ENCODE measurements at places on chromosomes 4 and X.

DNA sequence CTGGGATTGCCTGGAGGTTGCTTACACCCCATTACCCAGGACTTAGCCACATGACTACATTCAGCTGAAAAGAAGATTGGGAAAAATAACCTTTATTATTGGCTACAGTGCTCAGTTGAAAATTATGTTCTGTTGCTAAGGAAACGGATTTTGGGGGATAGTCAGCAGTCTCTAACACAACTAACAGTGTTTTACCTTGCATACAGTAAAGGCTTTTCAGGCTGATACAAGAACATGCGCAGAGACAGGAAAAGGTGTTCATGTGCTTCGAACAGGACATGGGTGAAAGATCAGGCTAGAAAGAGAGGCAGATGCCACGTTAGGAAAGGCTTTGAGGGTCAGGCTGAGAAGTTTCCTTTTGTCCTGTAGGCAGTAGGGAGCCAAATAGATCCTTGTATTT lies 14.8 kb upstream of the RHOH start:
- no peak for DNase-seq

GRCh38 chrX:80810365-80810978 lies 795 bp upstream of the BRWD3 start:
- no peak for DNase-seq

DNA sequence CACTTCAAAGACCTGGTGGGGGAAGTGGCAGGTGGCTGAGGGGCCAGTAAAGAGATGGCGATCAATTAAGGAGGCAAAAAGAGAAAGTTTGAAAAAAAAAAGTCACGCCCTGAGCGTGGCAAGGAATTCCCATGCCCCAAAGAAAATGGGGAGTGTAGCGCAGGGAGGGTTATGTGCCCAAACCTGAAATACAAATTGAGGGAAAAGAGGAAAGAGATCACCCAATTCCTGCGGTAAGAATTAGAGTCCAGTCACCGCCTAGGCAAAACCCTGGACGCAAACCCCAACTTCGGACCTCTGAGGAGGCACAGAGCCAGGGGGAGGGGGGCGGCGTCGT lies 595 bp downstream of the ENOX2 start:
- no peak for DNase-seq

DNA sequence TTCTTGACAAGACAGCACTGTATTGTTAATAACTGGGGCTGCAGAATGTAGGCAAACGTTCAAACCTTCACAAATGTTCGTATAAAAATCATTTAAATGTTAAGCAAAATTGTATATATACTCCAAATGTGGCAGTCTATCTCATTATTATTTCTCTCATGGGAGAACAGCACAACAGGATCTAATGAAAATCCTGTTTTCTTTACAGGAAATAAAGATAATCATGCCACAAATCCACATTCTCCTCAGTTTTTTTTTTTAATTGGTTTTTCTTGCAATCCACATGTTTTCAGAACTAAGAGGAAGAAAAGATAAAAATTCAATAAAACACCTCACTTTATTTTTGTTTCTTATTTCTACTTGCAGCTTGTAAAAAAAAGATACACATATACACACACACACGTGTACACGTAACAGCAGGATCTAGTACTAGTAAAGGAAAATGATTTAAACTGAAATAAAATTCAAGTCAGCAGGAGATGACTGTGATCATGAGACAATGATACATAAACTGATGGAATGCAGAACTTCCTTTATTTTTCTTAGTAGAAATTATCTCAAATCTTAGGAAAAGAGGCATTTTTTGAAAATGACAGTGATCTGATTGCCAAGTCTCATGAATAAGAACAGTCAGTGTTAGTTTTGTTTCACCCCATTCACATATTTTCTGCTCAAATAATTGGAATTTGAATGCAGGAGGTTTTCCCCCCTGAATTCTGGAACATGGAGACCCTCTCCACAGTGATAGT lies 11.3 kb downstream of the APBB2 start:
- no peak for DNase-seq

GRCh38 chr4:2924765-2925301 lies 38.4 kb downstream of the NOP14 start:
- no peak for DNase-seq

GRCh38 chr4:158936238-158936637 lies 166.6 kb upstream of the RAPGEF2 start:
- DNase-seq, result no peak

DNA sequence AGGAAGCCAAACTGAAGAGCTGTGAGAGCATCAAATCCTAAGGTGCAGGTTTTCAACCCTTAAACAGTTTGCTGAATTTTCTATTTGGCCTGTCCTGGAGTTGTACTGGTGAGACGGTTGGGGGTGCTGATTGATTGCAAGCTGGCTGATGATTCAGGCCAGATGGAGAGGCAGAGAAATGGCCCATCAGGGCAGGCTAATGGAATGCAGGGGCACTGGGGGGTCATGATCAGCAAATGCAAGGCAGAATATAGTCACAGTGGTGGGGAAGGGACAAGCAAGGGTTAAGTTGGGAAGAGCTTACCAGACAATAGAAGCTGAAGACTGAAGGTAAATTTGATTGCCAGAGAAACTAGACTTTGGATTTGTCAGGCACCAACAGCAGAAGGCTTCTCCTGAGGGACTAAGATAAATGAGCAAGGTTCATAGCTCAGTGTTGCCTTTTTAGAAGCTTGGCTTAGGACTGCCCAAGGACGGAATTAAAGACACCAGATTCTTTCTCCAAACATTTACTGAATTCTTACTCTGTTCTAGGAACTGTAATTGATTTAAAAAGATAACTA lies 4.3 kb upstream of the AADAT start:
- DNase-seq, result no peak

GRCh38 chr4:45317276-45317675 lies 590.9 kb upstream of the GNPDA2 start:
- no peak for DNase-seq

GRCh38 chr4:62676962-62677361 lies 1476.8 kb downstream of the ADGRL3 start:
- DNase-seq, result no peak

DNA sequence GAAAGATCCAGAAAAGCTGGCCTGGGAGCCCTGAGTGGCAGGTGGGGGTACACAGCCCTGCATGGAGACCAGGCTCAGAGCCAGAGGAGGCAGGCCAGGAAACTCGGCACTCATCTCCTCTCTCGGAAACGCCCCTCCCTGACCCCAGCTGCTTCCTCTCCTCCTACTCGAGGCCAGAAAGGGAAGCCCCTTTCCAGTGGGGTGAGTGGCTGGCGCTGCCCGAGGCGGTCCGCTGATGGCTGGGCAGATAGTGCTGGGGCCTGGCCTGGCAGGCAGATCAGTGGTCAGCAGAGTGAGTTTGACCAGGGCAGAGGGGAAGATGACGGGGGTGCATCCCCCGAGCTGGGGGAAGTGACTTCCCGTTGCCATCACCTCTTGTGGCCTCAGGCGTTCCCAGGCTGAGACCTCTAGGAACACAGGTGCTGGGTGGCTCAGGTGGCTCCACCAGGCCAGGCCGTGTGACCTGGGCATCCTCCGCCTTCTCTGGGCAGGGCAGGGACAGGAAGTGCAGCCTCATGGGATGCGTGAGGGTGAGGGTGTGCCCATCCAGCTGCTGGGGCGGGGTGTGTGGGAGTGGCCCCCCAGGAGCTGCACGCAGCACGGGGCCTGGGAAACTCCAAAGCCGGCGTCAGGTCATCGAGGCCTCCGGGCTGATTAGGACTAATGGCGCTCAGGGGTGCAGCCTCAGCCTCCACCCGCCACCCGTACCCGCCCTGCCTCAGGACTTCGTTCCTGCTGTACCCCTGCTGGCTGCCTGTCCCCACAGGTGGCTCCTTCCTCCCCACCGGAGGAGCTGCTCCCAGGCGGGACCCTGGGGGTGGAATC lies 5.7 kb downstream of the SH3BP2 start:
- no peak for DNase-seq

GRCh38 chrX:19627081-19627480 lies 111.8 kb upstream of the MAP3K15 start:
- DNase-seq, result no peak

GRCh38 chr4:52748432-52748831 lies 2.8 kb downstream of the ERVMER34-1 start:
- DNase-seq, result no peak

DNA sequence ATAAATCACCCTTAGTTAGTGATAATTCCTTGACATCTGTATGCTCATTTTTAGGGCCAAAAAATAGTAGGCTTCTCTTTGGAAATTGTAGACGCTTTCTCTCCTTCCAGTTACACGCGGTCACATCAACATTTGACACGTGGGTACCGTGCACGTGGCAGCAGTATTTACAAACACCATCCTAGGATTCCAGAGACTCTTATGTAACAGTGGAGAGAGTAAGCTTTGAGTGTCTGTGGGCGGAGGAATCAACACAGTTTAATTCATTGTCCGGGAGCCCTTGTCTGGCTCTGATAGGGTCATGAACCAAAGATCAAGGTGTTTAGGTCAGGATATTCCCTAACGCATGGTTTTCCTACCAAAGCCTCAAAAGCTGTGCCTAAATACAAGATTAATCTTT lies 12.2 kb downstream of the TET2 start:
- DNase-seq, result no peak

- DNase-seq, result no peak
Observed at GRCh38 chrX:9166584-9166944, 132.6 kb upstream of the FAM9B start.

GRCh38 chr4:40916880-40917279 lies 167.1 kb downstream of the NSUN7 start:
- DNase-seq, result no peak

DNA sequence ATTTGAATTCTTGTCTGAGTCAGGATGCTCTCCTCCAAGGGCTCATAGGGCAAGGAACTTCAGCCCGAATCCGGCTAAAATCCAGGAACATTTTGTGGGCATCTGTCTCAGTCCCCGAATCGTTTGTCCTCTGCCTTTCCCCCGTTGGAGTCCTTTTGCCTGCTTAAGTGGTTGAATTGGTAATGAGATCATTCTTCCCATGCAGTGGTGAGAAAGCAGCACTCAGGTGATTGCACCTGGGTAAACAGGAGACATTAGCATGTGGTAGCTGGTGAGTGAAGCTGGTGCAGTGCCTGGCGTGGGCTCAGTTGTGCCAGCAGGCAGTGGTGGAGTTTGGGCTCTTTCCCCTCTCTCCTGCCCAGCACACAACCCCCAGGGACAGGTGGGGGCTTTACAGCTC lies 61.9 kb upstream of the MTM1 start:
- no peak for DNase-seq

DNA sequence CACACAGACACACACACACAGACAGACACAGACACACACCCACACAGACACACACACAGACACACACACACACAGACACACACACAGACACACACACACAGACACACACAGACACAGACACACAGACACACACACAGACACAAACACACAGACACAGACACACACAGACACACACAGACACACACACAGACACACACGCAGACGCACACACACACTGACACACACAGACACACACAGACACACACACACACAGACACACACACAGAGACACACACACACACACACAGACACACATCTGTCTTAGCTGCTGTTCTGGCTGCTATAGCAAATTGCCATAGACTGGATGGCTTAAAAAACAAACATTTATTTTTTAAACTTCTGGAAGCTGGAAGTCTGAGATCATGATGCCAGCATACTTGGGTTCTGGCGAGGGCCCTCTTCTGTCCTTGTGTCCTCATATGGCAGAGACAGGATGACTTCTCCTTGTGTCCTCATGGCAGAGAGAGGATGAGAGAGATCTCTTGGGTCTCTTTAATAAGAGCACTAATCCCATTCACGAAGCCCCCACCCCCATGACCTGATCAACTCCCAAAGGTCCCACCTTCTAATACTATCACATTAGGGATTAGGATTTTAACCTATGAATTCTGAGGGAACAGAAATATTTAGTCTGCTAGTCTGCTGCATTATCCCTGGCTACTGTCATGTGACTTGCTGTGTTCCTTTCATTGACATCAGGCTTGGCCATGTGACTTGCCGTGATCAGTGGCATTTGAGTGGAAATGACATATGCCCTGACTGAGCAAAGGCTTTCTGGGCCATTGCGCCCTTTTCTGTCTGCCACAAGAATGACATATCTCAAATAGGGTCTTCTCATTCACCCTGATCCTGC lies 32.7 kb upstream of the RASGEF1B start:
- DNase-seq, result no peak

- no peak for DNase-seq
Observed at GRCh38 chr4:90904021-90904420, 776.8 kb downstream of the CCSER1 start.

GRCh38 chrX:12946838-12947544 lies 27.9 kb upstream of the TMSB4X start:
- peak; percentile 64 for DNase-seq

DNA sequence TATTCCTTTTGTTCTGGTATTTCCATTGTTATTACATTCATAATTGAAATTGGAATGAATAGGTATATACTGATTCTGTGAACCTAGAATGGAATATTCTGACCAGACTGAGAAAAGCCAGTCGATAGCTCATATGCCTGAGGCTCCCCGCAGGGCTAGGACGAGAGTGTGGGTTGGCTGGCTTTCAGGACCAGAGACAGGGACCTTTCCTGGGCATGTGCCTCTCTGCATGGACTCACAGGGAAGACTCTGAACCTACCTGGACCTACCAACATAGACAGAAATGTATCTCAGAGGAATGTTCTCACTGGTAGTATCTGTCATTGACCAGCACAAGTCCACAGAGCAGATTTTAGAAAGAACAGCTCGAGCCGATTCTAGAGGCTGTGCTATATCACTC lies 214.6 kb downstream of the FRMPD4 start:
- DNase-seq, result no peak

DNA sequence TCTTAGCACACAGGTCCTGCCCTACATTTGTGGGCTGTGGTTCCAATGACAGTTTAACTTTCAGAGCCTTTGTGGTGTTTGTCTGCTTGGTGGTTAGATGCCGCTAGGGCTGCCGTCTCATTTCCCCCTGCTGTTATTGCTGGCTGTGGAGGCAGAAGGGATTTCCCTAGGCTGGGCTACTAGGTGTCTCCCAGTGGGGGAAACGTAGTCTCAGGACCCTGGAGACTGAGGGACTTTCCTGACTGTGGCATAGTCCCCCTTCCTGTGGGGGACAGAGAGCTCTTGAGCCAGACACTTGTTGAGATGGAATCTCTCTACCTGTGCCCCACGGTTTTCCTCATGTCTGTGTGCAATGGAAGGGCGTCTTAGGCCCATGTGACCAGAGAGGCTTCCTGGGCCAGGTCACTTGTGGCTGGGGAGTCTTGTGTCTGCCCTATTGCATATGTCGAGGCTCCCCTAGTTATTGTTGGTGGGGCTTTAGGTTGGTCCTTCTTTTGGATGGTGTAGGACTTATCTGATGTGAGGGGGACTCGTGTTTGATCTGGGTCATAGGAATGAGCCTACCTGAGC lies 68.2 kb downstream of the ARHGAP10 start:
- peak; percentile 27 for DNase-seq

- no peak for DNase-seq
Observed at GRCh38 chr4:167176723-167177367, 57.4 kb downstream of the SPOCK3 start.

GRCh38 chr4:119118397-119118796 lies 17.2 kb upstream of the MYOZ2 start:
- no peak for DNase-seq

- DNase-seq, result no peak
Observed at GRCh38 chrX:43562372-43562771, 93.7 kb upstream of the MAOA start.

GRCh38 chr4:32744211-32744610 lies 2024.0 kb downstream of the PCDH7 start:
- DNase-seq, result no peak

All from activated CD8-positive, alpha-beta memory T cell treated with anti-CD3 and anti-CD28 coated beads for 4 hours (primary cell).